ENCODE measurements at places on chromosomes 7 and 10.

DNA sequence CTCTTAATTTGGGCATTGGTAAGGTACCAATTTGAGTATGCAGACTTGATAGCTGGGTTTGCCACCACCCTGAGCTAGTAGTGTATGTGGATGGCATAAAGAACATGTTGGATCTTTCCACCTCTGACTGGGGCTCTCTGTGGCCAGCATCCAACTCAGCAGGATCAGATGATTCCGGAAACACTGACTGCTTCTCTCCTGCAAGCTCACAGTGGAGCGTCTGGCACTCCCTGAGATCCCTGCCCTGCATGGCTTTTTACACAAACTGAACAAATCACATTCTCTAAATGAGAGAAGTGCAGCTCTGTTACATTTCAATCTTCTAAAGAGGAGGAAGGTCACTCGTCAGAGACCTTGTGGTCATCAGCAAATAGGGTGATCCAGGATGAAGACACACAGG lies 1057.5 kb downstream of the NRG3 start:
- DNase-seq = no peak

GRCh38 chr7:83410989-83411591 lies 237.8 kb downstream of the SEMA3E start:
- peak; percentile 27 for DNase-seq

DNA sequence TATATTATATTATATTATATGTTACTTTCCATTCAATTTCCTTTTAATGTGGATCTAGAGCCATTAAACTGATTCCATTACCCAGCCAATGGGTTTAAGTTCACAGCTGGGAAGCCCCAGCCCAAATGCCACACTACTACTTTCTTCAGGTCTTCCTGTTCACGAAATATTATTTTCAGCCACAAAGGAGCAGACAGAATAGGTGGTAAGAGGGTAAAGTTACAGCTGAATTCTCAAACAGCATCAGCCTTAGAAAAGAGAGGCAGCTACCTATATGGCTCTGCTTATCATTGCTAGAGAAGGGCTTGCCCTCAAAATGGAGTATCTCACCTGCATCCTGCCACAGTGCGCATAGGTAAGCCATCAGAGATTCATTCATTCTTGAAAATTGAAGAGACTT lies 128.3 kb downstream of the ITGA8 start:
- no peak for DNase-seq

- DNase-seq = no peak
Observed at GRCh38 chr7:111752022-111752582, 189.8 kb upstream of the IMMP2L start.

- DNase-seq = no peak
Observed at GRCh38 chr10:118958984-118959925, 70.3 kb upstream of the NANOS1 start.

DNA sequence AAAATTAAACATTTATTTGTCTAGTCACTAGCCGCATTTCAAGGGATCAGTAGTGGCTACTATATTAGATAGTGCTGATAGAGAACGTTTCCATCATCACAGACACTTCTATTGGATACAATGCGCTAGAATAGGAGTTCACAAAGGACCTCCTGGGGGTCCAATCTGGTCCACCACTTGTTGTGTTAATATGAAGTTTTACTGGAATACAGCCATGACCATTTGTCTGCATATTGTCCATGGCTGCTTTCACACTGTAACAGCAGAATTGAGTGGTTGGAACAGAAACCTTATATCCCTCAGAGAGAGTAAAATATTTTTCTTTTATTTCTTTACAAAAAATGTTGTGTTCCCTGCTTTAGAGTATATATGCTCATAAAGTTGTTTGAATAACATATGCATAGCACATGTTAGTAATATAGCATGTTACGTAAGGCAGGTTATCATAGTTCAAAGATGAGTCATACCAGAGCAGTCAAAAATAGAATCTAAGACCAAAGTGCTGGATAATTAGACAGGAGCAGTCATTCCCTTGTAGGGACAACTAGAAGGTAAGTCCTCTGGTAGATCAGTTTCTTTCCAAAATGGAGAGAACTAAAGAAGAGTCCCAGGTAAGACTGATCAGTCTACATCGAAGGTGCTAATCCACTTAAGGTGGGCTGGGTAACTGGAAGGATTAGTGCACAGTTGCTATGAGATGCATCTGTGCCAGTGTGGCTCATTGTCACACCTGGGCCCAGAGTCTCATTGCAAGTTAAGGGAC lies 14.9 kb downstream of the BZW2 start:
- no peak for DNase-seq

DNA sequence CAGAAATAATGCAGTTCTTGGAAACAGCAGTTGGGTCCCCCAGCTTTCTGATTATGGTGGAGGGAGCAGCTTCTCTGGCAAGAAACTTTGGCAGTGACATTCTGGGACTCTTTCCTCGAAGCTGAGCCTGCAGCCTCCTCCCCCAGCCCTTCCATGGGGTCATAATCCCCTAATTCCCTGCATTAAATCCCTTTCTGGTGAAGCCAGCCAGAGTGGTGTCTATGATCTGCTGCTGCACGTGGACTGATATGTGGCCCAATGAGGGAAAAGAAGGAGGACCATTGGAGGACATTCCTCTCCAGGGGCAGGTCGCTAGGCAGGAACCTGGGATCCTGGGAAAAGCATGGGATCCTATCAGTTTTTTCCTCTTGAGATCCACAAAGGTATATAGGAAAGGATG lies 470.5 kb downstream of the RPS24 start:
- no peak for DNase-seq

- DNase-seq = no peak
Observed at GRCh38 chr7:131219312-131220041, 108.2 kb upstream of the MKLN1 start.

GRCh38 chr10:58164517-58164916 lies 103.2 kb downstream of the IPMK start:
- DNase-seq = no peak

DNA sequence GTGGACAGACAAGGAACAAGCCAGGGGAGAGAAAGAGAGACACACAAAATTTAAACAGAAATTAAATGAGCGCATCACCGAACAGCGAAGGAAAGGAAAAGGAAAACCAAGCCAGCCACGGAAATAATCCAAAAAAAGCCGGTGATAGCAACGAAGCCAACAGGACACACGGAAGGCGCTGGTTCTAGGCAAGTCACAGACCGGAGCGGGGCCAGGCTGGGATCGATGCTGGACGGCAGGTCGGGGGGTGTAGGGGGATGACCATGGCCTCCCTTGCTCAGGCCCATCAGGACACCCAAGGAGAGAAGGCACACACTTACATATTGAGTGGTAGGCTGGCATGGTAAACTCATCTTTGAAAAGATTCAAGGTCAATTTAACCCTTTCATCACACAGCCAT lies 202.5 kb upstream of the PTN start:
- no peak for DNase-seq

- DNase-seq = no peak
Observed at GRCh38 chr7:112905413-112905812, 115.2 kb upstream of the TMEM168 start.

DNA sequence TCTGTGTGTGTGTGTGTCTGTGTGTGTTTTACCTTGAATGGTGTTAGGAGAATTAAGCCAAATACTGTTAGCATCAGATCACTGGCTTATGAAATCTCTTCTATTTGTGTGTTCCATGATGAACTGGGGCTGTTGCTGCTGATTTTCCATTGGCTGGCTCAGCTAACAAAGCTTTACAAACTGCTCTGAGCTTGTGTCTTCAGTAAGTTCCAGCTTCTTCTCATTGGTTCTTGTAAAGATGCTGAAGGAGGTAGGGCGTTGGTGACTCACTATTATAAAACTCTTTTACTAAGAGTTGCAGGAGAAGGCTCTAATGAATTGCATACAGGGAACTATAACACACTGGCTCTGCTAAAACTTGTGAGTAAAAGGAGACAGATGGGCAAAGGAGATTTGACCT lies 136.4 kb upstream of the PRKCQ start:
- no peak for DNase-seq

GRCh38 chr7:26667514-26668133 lies 196.8 kb downstream of the SKAP2 start:
- peak; percentile 86 for DNase-seq

GRCh38 chr7:81079746-81080145 lies 160.9 kb upstream of the SEMA3C start:
- no peak for DNase-seq

- no peak for DNase-seq
Observed at GRCh38 chr7:100476101-100476780, 2.8 kb downstream of the TSC22D4 start.

DNA sequence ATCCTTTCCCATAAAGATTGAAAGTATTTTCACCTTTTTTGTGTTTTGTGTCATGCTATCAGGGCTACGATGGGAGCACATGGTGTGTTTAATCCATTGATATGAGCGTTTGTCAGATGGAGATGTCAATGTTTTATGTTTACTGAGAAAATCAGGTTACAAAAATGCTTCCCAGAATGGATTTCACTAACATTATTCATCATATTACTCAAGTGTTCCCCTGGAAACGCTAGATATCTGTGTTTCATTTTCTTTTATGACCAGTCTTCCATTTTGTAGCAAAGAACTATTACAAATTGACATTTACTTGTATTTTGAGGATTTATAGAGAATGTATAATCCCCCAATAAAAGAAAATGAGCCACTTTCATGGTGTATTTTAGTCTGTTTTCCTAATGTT lies 293.5 kb upstream of the AKR1E2 start:
- no peak for DNase-seq

DNA sequence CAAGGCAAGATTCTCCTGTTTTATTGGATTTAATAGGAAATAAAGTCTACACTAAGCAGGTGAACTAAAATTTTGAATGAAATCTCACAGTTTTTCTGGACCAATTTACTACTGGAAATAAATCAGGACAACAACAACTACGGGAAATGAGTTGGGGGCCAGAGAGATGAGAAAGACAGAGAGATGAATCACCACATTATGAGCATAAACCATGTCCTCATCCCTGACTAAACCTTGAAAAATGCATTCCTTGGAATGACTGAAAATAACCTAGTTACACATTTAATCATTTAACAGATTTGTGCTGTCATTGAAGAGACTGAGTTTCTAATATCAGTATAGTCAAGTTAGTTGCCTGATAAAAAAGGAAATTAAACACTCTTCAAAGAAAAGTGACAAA lies 608.4 kb upstream of the KCND2 start:
- DNase-seq = no peak

- DNase-seq = no peak
Observed at GRCh38 chr10:24556750-24557742, 166.6 kb downstream of the ARHGAP21 start.

- no peak for DNase-seq
Observed at GRCh38 chr7:101586906-101587677, 42.0 kb downstream of the MYL10 start.

- no peak for DNase-seq
Observed at GRCh38 chr10:102740229-102740628, 3.5 kb upstream of the WBP1L start.

DNA sequence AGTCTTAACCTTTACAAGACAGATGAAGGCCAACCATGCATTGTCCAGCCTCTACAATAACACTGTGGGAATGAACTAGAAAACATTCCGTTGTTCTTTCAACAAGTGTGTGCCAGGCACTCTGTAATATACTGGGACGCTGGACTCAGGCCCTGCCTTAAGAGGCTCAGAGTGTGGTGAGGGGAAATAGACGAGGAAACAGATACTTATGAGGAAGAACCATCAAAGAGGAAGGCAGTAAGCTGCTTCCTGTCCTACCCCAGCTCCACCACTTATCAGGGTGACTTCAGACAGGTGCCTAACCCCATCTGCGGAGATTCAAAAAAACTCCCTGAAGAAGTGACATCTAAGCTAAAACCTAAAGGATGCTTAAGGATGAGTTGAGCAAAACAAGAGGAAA lies 8.9 kb upstream of the TRIM8 start:
- no peak for DNase-seq

DNA sequence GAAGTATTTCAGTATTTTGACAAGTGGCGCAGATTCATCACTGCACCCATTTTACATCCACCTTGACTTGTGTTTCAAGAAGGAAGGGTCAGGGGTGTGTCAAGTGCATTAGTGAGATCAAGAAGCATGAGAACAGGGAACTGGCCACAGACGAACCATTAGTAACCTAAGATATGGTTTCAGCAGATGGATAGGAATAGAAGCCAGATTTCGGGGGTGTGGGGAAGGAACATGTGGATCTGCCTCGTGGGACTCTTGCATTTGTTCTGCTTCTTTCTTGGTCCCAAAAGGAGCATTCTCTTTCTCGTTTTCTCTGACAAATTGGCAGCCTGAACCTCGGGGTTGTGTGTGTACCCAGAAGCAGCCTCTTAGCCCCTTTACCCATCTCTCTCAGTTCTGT lies 9.6 kb downstream of the DENND2A start:
- DNase-seq = no peak

- DNase-seq = no peak
Observed at GRCh38 chr10:71761541-71762113, 11.7 kb downstream of the VSIR start.

- no peak for DNase-seq
Observed at GRCh38 chr7:155861480-155861868, 49.2 kb upstream of the SHH start.

- no peak for DNase-seq
Observed at GRCh38 chr10:118501637-118502440, 93.6 kb downstream of the PRLHR start.

DNA sequence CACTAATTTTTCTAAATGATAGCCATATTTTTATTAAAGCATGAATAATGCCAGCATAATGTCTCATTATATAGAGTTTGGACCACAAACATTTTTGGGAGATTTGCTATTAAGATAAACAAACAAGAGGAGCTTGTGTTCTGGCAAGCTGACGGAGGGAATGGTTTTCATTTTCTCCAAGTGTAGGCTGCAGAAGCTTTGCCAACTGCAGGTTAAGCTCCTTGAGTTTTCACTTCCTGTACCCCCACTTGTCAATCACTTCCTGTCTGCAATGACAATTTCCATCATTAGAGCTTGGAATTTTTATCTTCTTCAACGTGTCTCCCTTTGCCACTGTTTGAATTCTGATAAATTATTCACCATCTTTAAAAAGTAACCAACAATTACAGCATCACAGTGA lies 13.4 kb downstream of the EBF3 start:
- no peak for DNase-seq

DNA sequence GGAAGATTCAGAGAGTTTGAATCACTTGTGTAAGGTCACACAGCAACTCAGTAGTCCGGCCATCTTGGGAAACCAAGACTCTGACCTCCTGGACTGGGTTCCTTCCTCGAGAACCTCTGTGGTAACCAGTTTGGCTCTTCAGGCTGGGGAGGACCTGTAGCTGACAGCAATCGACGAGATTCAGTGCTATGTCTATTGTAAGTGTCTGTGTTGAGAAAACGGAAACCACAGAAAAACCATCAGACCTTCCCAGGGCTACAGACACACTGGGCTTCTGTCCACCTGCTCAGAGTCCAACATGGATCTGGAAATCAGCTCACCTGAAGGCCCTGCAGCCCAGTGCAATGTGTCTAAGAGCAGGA lies 403.7 kb downstream of the RPS24 start:
- DNase-seq = no peak

- DNase-seq = no peak
Observed at GRCh38 chr10:79283616-79284015, 63.7 kb upstream of the PPIF start.

- no peak for DNase-seq
Observed at GRCh38 chr7:80725181-80725611, 86.8 kb downstream of the CD36 start.

All from left renal cortex interstitium (tissue), 4 donors.